ENCODE measurements at places on chromosomes 11 and 22.

DNA sequence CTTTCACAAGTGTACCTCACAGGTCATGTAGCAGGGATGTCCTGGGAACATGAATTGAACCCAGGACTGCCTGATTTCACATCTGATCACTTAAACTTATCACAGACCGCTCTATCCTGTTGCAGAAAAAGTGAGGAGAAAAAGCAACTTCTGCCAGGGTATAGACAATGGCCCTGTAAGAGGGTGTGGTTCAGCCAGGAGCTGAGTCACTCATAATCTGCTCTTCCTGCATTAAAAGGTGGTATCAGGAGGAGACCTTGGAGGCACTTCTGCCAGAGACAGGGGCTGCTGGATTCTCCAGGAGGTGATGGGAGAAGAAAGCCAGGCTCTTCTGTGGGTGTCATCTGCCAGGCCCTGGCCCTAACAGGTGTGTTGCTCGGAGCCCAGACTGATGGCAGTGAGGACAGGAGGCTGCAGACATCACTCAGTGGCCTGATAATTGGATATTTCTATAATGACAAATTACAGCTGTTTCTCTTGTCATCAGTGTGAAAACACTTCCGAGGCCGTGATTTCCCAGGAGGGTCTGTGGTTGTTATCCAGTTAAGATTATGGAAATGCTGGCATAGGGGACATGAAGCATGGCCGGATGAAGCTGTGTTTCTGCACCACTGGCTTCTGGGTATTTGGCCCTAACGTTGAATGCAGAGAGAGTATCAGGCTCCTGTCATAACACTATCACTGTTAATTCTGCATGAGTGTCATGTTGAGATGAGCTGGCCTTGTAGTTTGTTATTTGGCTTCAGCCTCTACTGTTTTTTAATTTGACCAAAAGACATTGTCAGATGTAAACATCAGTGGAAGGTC, 125.1 kb upstream of the ZBED5 start:
- no peak for DNase-seq

GRCh38 chr22:23110922-23111527, 30.8 kb downstream of the RSPH14 start:
- no peak for DNase-seq

- no peak for DNase-seq
Observed at GRCh38 chr11:46247090-46247489, 30.4 kb upstream of the CREB3L1 start.

DNA sequence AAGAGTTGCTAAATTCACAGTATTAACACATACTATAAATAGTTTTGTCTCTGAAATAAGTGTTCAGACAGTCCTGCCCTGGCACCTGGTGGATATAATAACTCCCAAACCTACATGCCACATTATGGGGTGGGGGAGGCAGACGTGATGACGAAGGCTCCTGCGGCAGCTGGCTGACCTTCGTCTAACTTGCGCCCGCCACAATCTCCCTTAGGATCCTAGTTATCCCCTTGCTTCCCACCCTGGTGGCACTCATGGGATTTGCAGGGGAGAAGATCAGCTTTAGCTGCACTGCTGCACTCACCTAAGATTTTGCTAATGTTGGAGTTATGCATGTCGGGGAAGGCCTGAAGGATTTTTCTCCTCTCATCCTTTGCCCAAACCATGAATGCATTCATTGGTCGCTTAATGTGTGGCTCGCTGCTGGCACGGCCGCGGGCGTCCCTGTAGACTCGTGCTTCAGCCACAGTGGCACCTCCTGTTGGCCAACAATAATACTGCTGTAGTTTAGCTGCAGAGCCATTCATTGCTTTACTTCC, 367.6 kb downstream of the SOX6 start:
- peak; percentile 38 for DNase-seq

GRCh38 chr22:49904040-49904369, 14.2 kb downstream of the ALG12 start:
- no peak for DNase-seq

- no peak for DNase-seq
Observed at GRCh38 chr11:18726040-18726439, at the start of gene IGSF22. Gene IGSF22, minus strand, starts transcription at chr11:18726188. Its CDS starts 1,952 bp downstream, at chr11:18724236.

DNA sequence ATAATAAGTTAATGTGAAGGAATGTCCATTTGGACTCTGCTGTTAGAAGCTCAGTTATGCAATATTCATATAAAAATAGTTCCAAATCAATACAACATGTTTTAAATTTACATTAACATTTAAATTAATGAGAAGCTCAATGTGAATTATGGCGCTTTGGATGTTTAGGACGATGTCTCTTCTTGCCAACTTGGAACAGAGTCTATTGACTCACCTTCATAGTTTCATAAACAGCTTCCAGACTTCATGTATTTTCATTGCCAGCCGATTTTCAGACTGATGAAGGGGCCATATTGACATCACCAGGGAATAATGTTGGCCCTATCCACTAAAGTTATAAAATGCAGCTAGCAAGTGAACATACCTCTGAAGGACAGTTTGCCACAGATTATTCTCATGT, 1136.2 kb downstream of the LRRC4C start:
- no peak for DNase-seq

DNA sequence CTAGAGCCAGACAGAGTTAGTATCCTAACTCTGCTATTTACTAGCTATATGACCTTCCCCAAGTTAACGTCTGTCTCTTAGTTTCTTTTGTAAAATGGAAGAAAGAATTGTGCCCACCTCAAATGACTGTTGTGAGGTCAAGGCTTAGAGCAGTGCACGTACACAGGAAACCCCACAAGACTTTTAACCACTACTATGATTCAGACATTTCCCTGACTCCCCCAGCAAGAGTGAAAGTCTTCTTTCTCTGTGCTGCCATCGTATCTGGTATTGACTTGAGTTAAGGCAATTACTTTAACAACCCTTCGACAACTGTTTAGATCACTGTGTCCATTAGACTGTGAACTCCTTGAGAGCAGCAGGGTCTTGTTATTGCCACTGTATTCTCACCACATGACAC, 2.6 kb upstream of the OR52W1 start:
- DNase-seq = no peak

DNA sequence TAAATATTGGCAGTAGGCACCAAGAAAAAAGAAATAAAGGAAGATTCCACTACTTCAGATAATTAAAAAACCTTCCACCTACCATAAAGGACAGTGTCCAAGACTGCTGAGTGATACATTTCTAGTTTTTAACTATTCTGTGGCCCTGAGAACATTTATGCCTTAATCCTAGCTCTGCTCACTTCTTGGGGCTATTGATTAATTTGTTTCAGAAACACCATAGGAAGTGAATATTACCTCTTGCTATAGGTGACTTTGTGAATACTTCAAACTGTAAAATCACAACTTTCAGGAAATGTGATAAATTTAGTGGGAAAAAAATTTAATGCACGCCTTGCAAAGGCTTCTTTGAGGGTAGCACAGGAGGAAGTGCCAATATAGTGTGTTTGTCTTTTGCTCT, 35.2 kb downstream of the NF2 start:
- DNase-seq = no peak

DNA sequence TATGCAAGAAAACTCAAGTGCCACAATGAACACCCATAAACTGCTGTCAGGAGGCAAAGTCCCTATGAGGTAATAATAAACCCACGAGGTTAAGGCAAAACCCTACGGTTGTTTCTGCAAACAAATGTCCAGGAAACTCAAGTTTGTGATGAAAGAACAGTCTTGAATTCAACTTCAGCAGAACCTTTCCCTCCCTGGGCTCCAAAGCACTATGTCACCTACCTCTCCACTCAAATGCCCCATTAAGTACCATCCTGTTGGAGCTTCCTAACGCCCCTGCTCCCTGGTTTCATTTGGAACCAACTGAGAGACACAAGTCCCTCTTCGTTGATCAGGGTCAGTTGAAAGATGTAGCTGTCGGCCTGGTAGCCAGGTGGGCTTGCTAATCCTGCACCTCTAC, 2.6 kb upstream of the C11orf91 start:
- no peak for DNase-seq

DNA sequence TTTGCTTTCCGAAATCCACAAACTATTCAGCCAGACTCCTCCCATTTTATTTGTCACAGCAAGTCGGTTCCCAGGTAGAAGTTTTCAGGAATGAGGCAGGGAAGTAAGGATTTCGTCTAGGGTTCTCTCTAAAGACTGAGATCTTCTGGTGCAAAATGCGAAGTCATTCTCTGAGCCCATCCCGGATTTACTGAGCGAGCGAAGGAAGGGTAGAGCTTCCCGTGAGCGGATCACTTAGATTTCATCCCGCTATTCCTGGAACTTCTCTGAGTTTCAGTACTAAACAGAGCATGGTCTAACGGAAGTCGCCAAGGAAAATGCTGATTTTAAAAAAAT, 3.1 kb upstream of the CALCA start:
- no peak for DNase-seq

GRCh38 chr11:46278387-46279125, 1.1 kb downstream of the CREB3L1 start:
- DNase-seq = no peak

DNA sequence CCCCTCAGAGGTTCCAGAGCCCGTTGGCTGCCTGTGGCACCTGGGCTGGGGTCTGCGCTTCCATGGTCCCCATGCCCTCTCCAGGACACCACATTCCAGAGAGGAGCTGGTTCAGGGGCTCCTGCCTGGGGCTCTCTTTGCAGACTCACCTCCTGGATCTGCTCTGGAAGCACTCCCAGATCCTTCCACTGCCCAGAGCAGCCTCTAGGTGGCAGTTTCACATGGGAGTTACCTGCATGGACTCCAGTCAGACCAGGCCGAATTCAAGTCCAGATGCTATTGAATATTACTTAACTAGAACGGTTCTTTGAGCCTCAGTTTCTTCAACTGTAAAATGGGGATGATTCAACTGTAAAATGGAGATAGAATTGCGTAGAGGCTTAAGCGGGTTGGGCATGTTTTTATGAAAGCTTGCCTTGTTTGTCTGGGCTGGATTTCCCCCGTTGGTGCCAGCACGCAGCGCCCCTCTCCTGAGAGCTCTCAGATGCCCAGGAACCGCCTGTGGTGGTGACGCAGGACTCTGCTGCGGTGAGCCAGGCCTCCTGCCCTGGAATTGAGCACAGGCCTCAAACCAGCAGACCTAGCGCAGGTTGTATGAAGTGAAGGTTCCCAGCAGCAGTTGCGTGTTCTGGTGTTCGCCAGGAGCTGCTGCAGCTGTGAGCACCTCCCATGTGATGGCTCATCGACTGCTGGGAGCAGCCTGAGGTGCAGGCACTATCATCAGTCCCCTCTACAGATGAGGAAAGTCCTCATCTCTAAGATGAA, 44.2 kb downstream of the LMO1 start:
- peak; percentile 63 for DNase-seq

DNA sequence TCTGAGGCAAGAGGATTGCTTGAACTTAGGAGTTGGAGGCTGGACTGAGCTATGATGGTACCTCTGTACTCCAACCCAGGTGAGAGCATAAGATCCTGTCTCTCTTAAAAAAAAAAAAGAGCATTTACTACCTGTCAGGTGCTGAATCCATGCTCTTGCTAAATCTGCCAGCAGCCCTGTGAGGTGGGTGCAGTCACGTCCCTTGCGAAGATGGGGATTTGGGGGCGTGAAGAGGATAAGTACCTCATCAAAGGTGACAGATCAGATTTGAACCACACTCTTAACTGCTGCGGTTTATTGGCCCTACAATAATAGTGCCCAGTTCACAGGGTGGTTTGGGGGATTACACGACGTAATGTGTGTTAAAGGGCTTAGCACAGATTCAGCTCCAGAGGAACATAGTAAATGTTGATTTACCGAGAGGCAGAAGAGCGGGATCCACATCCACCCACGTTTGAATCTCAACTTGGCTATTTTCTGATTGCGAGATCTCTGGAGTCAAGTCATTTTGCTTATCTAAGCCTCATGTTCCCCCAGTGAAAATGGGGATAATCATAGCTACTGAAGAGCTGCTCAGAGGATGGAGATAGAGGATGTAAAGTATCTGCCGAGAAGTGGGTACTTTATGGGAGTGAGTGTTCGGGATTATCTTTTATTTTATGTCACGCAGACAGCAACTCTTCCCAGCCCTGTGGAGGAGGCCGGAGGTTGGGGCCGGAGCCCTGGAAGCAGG, 28.1 kb upstream of the LRRC10B start:
- DNase-seq = no peak

DNA sequence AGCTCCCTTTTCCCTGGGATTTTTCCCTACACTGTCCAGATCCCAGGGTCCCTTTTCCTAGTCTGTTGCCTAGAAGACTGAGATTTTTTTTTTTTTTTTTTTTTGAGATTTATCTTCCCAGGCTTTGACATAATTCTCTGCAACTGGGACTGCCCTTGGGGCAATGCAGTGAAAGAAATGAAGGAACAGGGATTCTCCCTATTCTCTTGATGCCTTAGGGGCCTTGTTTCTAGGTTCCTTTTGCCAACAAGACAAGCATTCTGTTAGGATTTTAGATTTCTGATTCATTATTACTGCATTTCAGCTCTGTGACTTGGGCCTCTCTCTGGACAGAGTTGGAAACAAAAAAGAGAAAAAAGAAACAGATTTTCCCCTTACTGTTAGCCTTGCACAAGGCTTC, 47.3 kb downstream of the QSER1 start:
- DNase-seq = no peak

DNA sequence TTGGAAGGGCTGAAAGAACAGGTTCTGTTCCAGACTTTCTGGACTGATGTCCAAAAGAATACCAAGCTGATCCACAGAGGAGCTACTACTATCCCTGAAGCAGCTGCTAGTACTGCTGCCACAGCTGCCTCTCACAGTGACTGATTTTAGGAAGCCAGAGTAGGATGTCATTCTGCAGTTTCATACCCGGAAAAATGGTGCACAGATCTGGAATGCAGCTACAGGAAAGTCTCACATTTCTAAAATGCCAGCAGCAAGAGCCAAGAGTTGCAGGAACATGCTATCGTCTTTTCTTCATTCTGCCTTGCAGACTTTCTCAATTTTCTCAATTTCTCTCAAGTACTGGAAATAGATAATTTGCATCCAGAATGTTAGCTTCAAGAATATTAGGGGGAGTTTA, 19.4 kb upstream of the CCDC179 start:
- DNase-seq = no peak

- no peak for DNase-seq
Observed at GRCh38 chr11:82756765-82757639, 23.3 kb upstream of the FAM181B start.

DNA sequence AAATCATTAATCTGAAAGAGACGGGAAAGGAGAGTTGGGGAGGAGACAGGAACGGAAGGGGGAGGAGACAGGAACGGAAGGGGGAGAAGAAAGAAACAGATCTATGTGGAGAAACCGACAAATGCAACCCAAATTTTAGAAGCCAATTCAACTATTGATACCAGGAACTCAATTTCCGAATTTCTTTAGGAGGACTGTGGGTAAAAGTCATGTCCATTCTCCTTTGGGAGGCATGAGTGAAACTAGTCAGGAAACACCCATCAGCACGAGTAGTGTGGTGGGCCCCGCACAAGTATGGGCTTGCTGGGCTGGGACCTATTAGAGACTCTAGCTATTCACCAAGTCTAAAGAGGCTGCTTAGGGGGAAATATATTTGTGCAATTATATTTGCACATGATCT, 18.1 kb downstream of the ANO3 start:
- DNase-seq = no peak

All from iPS DF 19.7 (cell line).